Posterior vena cava (tissue), 2 donors: ENCODE measurements at places on chromosomes 12 and 14. TPM values are rescaled to one million over a fixed set of nuclear protein-coding genes. Genes with fewer than 3 reads are reported as not detected.

- DNase-seq = no peak
Observed at GRCh38 chr12:6018265-6018664, 73.2 kb upstream of the ANO2 start.

Gene MYL2
- total RNA-seq = not detected

GRCh38 chr14:103537175-103537990 lies 8.4 kb downstream of the TRMT61A start:
- no peak for DNase-seq

GRCh38 chr14:28813810-28814209 lies 47.2 kb downstream of the FOXG1 start:
- no peak for DNase-seq

GRCh38 chr12:26369588-26369987 lies 174.2 kb downstream of the SSPN start:
- DNase-seq = no peak

DNA sequence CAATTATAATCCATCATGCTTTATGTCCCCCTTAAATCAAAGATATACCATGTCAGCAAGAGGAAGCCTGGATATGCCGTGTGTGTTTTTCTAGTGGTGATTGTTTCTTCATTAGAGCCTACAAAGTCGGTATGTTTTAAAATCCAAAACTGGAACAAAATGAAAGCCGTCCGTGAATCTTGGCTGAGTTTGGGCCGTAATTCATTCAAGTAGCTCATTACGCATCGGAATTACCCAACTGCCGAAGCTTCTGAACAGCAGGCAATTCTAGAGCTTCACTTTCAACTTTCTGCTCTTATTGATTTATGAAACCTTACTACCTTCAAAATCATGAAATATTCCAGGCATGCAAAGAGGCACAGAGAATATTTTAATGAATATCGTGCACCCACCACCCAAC lies 224.7 kb downstream of the AACS start:
- no peak for DNase-seq

Gene KRT73
- not detected for total RNA-seq

Gene GLIPR1L2
- 0.65 TPM for total RNA-seq

Gene TCL1B
- not detected for total RNA-seq

- no peak for DNase-seq
Observed at GRCh38 chr14:62670526-62670925, 374.7 kb downstream of the KCNH5 start.

Gene RD3L
- total RNA-seq = not detected

DNA sequence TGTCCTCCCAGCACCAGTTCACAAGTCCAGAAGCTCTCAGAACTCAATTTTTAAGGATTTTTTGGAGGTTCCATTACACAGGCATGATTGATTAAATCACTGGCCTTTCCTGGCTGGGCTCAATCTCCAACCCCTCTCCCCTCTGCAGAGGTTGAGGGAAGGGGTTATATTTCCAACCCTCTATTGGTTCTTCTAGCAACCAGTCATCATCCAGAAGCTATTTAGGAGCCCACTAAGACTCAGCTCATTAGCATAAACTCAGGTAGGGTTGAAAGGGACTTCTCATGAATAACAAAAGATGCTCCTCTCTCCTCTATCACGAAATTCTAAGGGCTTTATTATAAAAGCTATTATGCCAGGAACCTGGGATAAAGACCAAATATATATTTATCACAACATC lies 41.5 kb downstream of the SPPL3 start:
- no peak for DNase-seq

Gene ETFBKMT
- total RNA-seq = 3.2 TPM

DNA sequence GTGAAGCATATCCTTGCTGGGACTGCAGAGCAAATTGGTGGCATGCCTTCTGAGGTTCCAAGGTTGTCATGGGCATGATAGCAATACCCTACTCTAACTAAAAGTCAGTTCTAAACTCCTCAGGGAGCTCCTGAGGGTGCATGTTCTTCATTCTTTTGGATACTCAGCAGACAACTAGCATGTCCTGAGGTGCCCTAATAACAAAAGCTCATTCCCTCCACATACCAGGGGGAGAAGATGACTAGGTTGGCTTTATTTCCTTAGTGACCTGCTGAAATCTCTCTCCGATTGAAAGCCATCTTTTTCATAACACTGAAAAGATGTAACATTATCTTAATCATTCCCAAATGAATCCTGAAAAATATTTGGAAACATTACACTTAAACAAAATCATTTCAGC lies 188.7 kb upstream of the IGF1 start:
- DNase-seq = no peak

DNA sequence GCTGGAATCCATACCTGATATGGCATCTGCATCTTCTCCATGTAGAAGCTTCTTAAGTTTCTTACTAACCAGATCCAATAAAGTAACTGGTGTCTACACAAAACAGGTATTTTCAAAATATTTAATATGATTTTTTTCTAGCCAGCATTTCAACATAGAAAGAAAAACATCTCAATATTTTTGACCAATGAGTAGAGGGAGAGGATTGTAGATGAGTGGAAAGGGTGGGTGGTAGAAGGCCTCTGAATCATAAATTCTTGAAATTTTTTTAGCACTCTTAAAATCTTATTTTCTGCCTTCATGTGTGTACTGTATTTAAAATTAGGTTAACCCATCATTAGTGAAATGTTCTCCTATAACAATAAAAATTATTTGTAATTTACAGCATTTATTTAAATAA lies 18.0 kb downstream of the DEPDC4 start:
- no peak for DNase-seq

DNA sequence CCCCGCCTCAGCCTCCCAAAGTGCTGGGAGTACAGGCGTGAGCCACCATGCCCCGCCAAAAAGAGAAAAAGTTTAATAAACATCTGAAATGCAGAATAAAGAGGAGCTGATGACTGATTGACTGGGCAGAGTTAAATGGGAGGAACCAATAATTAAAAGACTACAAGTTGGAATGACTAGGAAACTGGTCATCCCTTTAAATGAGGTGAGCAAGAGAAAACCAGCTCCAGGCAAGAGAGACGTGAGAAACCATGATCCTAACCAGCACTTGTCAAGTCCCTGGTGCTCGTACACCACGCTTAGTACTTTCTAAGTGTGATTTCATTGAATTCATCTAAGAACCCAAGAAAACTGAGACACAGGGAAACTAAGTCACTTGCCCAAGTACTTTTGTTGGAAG lies 47.9 kb downstream of the MAP1LC3B2 start:
- DNase-seq = no peak

Gene SLCO1A2
- not detected for total RNA-seq

DNA sequence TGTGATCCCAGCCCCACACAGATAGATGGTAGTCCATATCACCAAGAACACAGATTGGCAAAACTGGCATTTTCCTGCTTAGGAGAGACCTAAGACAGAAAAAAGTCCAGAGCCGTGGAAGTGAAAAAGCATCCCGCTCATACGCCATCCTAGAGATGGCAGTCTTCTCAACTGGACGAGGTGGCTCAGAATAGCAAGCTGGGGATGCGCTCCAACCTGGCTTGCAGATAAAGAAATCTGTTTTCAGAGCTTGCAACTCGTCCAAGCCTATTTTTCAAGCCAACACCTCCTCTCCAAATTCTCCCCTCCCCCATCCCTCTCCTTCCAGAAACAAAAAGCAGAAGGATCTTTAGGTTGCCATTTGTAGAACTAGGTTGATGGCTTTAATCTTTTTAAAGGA lies 74.3 kb upstream of the OTX2 start:
- no peak for DNase-seq

DNA sequence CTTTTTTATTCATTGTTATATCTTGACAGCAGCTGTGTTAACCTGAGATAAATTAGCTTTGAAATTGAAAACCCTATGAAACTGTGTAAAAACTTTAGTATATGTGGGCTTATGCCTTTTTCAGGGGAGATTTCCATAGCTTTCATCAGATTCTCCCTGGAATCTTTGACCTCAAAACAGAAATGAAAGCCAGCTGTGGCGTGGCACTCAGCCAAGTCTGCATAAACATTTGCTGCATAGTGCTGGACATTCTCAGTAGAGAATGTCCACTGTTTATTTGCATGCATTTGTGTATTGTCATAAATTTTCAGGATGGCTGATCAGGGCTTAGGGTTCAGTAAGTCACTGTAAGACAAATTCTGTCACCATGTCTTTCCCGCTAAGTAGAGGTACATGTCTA lies 115.3 kb upstream of the NAP1L1 start:
- DNase-seq = no peak

DNA sequence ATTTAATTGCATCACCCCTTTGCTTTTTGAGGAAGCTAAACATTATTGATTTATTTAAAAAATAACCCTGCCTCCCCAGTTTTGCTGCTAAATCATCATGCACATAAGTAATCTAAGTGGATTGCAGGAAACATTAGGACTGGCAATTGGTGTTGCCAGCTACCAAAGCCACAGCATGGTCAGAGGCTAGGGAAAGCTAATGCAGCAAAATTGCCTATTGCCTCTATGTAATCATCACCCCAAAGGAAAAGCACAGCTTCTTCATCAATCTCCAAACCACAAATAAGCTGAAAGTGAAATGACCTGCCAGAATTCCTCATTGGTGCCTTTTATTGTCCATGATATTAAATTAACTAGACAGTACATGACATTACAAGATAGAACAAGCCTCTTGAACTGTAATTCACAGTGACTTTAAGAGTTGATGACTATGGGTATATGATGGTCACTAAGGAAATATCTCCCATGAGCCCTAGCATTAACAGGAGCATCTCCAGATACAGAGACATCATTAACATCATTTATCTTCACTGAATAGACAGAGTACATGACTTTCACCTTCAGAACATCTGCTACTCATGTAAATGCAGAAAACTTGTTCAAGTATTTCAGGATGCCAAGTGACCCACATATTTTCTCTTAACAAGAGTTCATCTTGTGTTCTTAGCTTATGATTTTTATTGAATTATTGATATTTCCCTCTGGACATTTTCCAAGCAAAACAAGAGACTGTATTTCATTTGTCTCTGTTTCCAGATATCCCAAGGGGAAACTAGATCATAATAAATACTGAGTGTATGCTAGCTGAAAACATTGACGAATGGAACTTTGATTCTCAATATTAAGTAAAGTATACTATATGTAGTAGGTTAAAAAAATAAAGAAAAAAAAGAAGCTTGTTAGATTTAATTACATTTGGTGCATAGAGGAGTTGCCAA lies 29.4 kb downstream of the PTPRR start:
- DNase-seq = no peak

Gene CLEC4C
- total RNA-seq = not detected

Gene WSCD2
- total RNA-seq = 17.8 TPM

- DNase-seq = no peak
Observed at GRCh38 chr14:31410048-31410650, 10.2 kb downstream of the HEATR5A start.

Gene NGB
- total RNA-seq = not detected

Gene RILPL1
- total RNA-seq = 20.7 TPM

Gene GLT1D1
- total RNA-seq = 1.9 TPM

Gene CISTR
- total RNA-seq = not detected

GRCh38 chr12:6858799-6859198 lies 6.8 kb downstream of the USP5 start:
- no peak for DNase-seq

Gene RNASE12
- total RNA-seq = not detected

Gene GLI1
- total RNA-seq = 0.90 TPM

DNA sequence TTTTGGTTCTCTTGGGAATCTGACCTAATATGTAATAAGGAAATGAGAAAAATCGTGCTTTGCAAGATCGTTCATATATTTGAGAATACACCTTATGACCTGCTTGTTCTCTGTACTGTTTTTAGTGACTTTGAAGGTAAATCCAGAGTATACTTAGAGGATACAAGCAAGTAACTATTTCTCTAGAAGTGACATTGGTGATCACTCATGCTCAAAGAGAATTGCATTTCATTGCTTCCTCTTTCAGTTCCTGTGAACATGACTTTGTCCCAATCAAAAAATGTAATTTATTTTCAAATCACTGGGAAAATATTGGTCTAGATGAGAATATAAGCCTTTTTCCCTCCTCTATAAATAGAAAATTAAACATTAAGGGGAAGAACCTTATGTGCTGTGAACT lies 2.7 kb downstream of the KTN1 start:
- DNase-seq = no peak

Gene NFATC4
- 75.1 TPM for total RNA-seq

GRCh38 chr12:114920771-114921554 lies 237.0 kb upstream of the TBX3 start:
- DNase-seq = no peak

GRCh38 chr14:100988411-100988900 lies 84.9 kb upstream of the RTL1 start:
- no peak for DNase-seq

Gene HOXC6
- 31.1 TPM for total RNA-seq

GRCh38 chr14:103925316-103925715 lies 2.9 kb upstream of the TDRD9 start:
- no peak for DNase-seq

Gene BEGAIN
- 0.56 TPM for total RNA-seq

DNA sequence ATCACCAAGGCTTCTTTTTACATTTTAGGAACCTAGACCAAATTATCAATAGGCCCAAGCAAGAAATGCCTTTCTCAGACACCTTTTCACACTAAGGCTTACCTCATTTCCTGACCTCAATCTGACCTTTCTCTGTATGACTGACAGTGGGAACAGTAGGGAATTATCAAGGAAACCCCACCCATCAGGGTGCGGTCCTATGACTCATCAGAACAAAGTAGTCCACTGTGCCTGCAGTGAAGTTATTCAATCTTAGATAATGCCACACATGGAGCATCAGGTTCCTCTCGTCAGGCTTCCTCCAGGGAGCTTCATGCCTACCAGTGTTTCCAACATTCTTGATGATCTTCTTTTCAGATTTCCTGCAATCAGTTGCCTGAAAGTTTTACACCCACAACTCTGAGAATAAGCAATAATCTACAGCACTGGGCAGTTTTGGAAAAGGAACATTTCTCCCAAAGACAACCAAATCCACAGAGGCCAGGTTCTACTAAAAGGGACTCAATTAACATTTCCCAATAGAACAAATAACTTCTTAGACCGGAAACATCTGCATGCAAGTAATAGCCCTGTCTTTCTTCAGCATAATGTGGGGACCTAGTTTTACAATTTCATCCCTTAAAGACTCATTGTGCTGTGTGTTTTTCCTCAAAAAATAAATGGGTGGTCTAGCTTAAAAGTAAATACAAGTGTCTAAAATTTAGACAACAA lies 35.9 kb upstream of the TMTC2 start:
- no peak for DNase-seq

Gene MMP14
- 234 TPM for total RNA-seq

DNA sequence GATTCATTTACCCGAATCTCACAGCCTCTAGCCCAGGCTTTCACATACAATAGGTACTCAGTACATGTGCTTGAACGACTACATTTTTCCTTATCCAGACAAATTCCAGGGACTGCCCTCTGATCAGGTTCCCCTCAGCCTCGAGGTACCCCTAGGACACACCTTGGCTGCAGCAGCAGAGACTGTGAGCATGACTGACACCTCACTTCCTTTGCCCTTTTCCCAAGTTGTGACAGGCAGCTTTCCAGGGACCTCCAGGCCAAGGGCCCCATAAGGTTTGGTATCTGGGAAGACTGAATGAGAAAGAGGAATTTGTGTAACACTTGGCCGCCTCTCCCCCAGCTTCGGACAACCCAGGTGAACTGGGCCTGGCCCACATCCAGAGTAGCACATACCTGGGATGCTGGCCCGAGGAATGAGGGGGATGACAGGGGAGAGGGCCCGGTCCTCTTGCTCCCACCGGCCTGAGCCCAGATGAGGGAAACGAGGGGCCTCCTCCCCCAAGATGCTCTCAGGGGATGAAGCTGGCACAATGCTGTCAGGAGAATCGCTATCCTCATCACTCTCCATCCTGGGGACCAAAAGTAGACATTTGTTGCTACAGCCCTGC lies 10.2 kb upstream of the PRKAG1 start:
- no peak for DNase-seq

Gene PLD4
- total RNA-seq = not detected
